Bone marrow (tissue), 2 donors: ENCODE measurements at places on chromosomes 5 and 9.

DNA sequence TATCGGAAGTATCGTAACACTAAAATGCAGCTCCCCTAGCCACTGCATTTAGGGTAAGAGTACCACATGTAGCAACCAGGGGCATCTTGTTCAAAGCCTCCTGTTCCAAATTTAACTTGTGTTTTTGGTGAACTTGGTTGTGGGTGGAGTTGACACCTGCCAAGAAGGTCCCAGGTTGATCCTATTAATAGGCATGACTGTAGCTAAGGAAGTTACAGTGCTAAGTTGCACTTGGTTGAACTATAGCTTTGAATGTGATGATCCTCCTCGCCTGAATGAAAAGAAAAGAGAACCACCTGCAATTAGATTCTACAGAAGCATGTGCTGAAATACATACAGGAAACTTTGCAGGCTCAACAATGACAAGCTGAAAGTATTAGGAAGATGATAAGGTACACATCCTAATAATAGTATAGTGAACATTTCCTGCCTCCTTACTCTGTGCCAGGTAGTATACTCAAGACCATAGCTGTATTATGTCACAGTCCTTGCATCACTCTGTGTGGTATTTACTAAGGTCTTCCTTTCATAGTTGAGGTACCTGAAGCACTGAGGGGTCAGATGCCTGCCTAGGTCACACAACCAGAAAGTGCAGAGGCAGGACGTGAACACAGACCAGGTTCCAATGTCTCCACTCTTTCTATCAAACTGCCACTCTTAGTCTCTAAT, 64.5 kb upstream of the PIP5K1B start:
- no peak for DNase-seq

DNA sequence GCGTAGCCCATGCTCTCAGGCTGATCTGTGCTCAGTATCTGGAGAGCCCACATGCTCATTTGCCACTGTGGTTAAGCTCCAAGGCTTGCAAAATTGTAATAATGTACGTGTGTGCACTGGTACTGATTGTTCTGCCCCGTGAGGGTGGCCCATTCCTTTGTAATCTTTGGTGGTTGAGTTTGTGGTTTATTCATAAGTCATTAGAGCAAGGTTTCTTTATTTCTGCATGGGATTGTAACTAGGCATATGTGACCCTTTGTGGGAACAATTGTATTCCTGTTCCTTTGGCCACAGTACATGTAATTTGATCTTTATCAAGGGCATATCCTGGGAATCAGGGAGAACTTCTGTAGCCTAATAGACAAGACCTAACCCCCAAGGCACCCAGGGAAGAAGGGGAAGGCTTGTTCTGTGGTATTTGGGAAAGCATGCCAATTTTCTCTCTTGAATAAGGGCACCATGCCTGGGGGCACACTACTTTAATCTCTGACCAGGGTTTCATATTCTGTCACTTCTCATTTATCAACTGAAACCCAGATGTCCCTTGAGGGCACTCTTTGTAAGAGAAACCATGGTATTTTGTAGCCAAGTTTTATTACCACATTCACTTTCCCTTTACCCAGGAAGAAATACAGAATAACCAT, 74.6 kb downstream of the NPR3 start:
- DNase-seq = no peak

DNA sequence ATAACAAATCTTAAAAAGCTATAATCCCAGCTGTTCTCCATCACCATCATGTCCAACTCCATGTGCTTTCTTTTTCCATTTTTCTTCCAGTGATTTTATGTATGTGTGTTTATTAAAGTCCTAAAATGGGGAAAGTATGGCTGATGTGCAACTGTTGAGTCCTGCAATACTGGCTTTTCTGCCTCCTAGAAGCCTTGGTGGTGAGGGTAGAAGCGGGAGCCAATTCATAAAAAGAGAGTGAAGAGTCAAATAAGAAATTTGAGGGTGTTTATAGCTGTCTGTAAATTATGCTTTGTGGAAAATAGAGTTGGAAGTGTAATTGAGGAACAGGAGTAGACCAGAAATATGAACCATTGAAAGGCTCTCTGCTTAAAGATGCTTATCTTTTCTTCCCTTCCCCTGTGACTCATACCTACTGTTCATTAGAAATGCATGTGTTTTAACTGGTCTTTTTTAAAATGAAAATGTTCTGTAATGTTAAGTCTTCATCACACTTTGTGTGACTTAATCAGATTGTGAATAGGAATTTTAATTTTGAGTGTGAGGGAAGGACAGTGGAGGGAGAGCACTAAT, 80.1 kb downstream of the ZCCHC7 start:
- DNase-seq = peak; percentile 93

DNA sequence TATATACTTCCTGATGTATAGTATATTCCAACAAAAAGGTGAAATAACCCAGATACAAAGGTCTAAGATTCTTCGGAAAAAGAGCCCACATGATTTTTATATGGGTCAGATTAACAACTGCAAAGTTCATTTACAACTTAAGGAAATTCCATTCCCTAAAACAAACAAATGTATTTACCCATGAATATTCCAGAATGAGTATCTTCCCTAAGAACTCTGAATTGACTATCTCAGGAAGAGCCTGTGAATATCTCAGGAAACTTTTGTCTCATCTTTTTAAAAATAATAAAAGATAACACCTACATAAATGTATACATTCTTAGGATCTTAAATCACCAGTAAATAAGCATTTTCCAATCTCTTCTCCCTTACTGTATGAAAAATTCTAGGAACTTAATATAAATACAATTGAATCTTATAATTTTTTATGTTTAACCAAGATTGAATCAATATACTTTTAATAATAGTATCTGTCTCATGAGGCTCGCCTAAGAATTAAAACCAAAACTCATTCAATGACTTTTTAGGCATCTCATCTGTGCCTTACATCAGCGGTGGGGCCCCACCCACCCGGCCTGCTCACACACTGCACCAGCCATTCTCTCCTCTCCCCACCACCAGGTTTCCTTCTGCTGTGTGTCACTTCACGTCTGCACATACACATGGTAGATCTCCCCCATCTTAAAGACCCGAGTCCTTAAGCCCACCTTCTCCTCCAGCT, 78.1 kb downstream of the RAPGEF1 start:
- no peak for DNase-seq

- no peak for DNase-seq
These were observed 58.6 kb upstream of the LIFR start for GRCh38 chr5:38615042-38615441.

GRCh38 chr5:139642213-139642612, 5.9 kb upstream of the CXXC5 start:
- DNase-seq = no peak

- DNase-seq = no peak
These were observed 30.7 kb upstream of the CORO2A start for GRCh38 chr9:98222885-98223691.

- no peak for DNase-seq
These were observed 73.1 kb upstream of the FST start for GRCh38 chr5:53407373-53407772.

GRCh38 chr5:126851501-126852011, 74.6 kb downstream of the LMNB1 start:
- DNase-seq = no peak

DNA sequence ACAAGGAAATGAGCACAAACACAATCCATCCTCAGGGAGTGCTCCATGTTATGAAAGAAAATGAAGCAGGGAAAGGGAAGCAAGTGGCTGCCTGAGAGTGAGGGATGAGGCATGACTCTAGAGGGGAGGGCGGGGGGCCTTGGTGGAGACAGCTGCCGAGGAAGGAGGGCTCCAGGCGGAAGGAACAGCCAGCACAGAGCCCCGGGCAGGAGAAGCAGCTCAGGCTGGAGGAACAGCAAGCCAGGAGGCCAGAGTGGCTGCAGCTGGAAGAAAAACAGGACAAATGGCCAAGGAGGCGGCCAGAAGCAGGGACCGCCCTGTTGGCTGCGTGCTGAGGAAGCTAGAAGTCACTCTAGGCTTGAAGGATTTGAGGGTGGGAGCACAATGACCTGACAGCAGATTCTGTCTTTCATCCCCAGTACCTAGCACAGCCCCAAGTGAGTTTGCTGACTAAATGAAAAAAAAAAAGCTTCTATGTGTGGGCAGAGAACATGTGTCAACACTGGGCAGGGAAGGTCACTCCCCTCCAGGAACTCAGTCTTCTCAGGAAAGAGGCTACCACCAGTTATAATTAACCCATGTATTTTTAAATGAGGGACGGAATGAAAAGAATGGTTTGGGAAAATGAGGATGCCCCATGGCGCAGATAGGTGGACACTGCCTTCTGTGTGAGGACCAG, 142.8 kb downstream of the DCP2 start:
- DNase-seq = no peak

- DNase-seq = no peak
These were observed 86.1 kb downstream of the ARL15 start for GRCh38 chr5:54224103-54224826.

GRCh38 chr9:78871452-78872331, 574.8 kb downstream of the PSAT1 start:
- no peak for DNase-seq

DNA sequence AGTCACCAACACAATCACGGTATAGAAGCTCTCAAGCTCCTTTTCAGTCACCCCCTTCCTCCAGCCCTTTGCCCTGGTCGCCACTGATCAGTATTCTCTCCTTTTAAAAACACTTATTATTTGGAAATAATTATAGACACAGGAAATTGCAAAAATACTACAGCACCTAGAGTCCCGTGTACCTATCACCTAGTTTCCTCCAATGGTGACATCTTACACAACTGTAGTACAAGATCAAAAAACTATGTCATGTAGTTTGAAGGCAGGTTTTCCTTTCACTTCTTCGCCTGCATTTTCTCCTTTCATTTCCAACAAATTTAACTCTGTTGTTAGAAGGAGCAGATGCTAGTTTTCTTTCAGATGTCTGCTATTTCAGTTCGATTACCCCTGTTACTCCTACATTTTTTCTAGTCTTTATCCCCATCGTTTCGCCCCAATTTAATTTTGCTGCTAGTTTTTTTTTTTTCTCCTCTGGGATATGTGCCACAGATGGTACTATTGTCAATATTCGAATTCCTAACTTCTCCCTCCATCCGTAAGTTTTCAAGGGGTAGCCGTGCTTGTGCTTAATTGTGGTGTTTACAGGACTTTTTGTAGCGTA, 612 bp upstream of the ATG10 start:
- peak; percentile 43 for DNase-seq

DNA sequence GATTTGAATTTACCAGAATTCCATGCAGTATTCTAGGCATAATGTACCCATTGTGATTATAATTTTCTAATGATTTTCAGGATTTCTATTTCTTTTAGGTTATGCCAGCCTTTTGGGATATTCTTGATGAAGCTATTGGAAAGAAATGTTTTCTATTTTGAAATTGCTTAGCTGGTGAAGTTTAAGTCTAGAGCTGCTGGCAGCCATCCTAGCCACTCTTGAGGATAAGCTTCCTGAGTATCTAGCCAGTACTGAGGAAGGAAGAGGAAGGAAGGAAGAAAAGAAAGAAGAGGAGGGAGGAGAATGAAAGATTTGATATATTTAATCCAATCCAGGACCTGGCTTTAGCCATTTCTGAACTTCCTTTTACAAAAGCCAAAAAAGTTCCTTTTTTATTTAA, 142.1 kb upstream of the DAB2 start:
- no peak for DNase-seq

GRCh38 chr5:112514111-112514510, 95.0 kb upstream of the EPB41L4A start:
- no peak for DNase-seq

GRCh38 chr9:27198190-27198589, 89.2 kb downstream of the TEK start:
- DNase-seq = no peak

GRCh38 chr5:71586052-71586940, 844 bp upstream of the MCCC2 start:
- peak; percentile 28 for DNase-seq

DNA sequence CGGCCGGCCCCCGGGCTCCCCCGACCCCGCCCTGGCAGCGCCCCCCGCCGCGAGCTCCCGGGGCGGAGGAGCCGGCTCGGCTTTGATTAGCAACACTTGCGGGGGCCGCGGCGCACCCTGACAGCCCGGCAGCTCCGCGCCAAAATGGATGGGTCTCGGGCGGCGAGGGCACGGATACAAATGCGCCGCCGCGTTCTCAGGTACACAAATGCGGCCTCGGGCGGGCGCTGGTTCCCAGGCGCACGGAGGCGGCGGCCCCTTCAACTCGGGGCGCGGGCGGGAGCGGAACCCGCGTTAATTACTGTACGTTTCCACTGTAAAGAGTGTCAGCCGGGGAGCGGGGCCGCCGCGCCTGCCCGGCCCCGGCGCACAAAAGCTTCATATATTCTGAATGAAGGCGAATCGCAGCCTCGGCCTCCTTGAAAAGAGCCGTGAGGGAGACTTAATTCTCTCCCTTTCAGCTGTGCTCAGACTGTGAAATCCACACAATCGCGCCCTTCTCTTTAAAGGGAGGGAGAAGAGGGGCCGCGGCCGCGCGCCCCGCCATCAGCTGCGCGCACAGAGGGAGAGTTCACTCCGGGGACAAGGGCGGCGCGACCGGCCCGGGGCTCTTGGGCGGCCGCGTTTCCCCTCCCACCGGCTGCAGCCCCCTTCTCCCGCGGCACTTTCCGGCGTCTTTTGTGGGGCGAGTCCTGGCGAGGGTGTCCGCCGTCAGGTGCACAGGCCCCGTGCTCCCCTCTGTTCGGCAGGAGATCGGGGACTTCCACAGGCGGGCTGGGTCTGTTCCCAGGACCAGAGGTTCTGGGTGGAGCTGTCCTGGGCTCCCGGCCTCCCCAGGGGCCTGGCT, 27.0 kb downstream of the MSX2 start:
- no peak for DNase-seq

GRCh38 chr5:173670791-173671120, 54.3 kb upstream of the BOD1 start:
- DNase-seq = no peak

DNA sequence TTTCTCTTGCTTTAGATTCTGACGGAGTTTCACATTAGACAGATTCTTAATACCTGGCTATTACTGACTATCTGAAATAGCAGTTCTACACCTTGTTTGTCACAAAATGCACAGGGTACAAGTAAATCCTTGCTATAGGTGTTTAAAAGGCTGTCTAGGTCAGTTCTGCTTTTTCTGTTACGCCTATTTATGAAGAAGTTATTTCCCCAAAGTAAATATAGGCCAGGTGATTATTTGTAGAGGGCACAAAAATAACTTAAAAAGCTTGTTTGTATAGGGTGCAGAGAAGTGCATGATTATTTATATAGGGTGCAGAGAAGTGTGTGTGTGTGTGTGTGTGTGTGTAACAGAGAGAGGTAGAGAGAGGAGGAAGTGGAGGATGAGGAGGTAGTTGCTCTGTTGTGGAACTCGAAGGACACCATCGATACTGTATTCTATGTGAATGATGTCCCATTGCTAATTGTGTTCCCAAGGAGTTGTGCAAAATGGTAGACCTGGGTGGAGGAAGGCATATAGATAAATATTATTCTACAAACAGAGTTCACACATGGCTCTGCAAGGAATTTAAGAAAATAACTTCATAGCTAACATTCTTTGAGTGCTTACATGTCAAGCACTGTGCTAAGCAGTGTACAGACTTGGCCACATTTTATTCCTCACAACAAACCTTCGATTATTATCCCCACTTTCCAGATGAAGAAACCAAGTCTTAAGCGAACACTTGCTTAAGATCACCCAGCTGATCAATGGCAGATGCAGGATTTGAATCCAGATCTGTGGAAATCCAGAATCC, 96.3 kb upstream of the EQTN start:
- DNase-seq = no peak

GRCh38 chr5:93607367-93608258, 24.6 kb downstream of the NR2F1 start:
- DNase-seq = no peak
